ENCODE measurements at places on chromosomes 6 and 20. TPM values are rescaled to one million over a fixed set of nuclear protein-coding genes. Genes with fewer than 3 reads are reported as not detected.

DNA sequence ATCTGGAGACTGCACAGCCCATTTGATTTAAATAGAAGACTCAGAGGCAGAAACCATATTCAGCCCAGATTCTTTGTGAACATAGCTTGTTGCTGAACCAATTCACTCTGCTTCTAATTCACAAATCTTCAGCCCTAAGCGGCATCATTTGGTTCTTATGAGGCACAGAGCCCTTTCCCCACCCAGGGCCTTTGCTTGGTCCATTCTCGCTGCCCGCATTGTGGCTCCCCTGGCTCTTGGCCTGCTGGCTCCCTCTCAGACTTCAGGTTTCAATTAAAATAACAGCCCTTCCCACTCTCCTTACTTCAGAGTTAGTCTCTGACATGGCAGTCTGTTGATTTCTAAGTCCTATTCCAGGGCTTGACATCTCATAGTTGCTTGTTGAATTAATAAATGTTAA is 9.4 kb upstream of the TMEM14A start:
- DNase-seq = no peak
- no peaks in the 10 kb centered on the region for H3K4me1 ChIP-seq
- H3K27ac ChIP-seq = no peak overlapping the region
- H3K36me3 ChIP-seq = no peaks in the 10 kb centered on the region

GRCh38 chr6:157881342-157881741 is 58.3 kb downstream of the SNX9 start:
- H3K4me1 ChIP-seq = no peaks in the 10 kb centered on the region
- no peak overlapping the region for H3K27ac ChIP-seq
- no peak overlapping the region for H3K4me3 ChIP-seq

CST4 gene
- polyA plus RNA-seq = not detected

DNA sequence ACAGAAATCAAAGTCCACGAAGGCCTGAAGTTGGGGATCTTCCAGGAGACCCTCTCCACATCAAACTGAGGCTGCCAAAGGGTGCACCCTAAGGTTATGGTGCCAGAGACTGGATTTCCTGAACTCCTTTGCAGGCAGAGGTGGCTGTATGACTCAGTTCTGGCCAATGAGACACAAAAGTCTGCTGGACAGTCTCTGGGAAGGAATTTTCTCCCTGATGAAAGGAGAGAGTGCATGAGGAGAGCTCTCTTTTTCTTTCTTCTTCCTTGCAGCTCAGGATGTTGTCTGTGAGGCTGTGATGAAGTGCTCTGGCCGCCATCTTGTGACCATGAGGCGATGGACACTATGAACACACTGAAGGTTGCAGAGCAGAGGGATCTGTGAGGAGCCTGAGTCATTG is 85.2 kb downstream of the MDGA1 start:
- H3K4me1 ChIP-seq = no peaks in the 10 kb centered on the region
- no peak overlapping the region for H3K4me3 ChIP-seq
- no peak for DNase-seq

- H3K27ac ChIP-seq = no peak overlapping the region
- peaks cover 4% of the 10 kb centered on the region for H3K4me1 ChIP-seq
- H3K36me3 ChIP-seq = peaks cover 12% of the 10 kb centered on the region
- DNase-seq = no peak
- no peaks in the 10 kb centered on the region for H3K27me3 ChIP-seq
Observed at GRCh38 chr20:48729538-48729937, 98.3 kb downstream of the PREX1 start.

GSTA3 gene
- not detected for polyA plus RNA-seq

WFDC10B gene
- polyA plus RNA-seq = not detected

- no peaks in the 10 kb centered on the region for H3K36me3 ChIP-seq
- H3K27me3 ChIP-seq = no peaks in the 10 kb centered on the region
- H3K27ac ChIP-seq = no peak overlapping the region
- H3K4me3 ChIP-seq = no peak overlapping the region
Observed at GRCh38 chr20:1534526-1534925, 23.0 kb downstream of the SIRPD start.

DNA sequence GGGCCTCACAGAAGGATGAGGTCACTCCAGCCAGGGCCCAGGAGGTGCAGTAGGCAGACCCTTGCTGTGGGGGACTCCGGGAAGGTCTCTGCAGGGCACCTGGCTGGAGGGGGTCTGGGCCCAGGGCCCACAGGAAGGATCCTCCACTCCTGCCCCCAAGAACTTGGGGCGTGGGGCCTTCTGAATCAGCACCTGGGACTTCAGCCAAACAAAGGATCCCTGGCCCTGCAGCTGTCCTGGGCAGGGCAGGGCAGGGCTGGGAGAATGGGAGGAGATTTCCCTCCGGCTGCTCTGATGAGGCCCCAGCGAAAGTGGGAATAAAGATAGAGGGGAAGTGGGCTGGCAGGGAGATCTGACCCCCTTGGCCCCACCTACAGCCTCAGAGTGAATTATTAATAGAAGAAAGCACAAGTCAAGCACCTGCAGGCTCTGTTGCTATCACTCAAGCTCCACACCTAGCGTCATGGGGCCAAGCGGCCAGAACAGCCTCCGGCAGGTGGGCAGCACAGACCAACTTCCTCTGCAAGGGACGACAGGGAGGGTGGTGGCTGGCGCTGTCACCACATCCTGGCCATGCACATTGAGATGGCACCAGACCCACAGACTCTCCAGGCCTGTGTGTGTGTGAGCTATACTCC is 61.6 kb upstream of the MRPS10 start:
- no peak overlapping the region for H3K4me3 ChIP-seq
- no peaks in the 10 kb centered on the region for H3K27me3 ChIP-seq
- peaks cover 54% of the 10 kb centered on the region for H3K4me1 ChIP-seq

DNA sequence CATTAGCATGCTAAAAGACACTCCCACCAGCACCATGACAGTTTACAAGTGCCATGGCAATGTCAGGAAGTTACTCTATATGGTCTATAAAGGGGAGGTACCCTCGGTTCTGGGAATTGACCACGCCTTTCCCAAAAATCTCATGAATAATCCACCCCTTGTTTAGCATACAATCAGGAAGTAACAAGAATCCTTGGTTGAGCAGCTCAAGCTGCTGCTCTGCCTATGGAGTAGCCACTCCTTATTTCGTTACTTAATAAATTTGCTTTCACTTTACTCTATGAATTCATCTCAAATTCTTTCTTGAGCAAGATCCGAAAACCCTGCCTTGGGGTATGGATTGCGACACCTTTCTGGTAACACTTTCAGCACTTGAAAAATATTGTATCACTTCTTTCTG is 243.0 kb downstream of the BMP2 start:
- H3K4me1 ChIP-seq = no peaks in the 10 kb centered on the region
- H3K4me3 ChIP-seq = no peak overlapping the region
- H3K27me3 ChIP-seq = no peaks in the 10 kb centered on the region
- H3K27ac ChIP-seq = no peak overlapping the region
- no peaks in the 10 kb centered on the region for H3K36me3 ChIP-seq
- DNase-seq = no peak

PACRG gene
- not detected for polyA plus RNA-seq

DNA sequence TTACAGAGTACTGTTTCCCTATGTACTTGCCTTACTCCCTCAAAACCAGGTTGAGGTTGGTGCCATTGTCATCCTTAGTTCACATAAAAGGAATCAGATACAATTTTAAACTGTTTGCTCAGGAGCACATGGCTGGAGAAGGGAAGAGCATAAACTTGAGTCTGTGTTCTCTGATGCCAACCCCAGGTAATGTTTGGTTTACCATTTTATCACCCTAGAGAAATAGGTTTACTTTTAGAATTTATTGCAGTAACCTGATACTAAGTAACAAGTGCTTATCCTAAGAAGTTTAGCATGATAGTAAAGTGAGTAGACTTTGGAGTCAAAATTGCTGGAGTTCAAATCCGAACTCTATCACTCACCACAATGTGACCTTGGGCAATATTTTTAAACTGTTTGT is 86.3 kb downstream of the RFPL4B start:
- DNase-seq = no peak
- no peaks in the 10 kb centered on the region for H3K27me3 ChIP-seq
- no peak overlapping the region for H3K27ac ChIP-seq

GPRC6A gene
- polyA plus RNA-seq = not detected

- H3K27me3 ChIP-seq = no peaks in the 10 kb centered on the region
- H3K36me3 ChIP-seq = no peaks in the 10 kb centered on the region
- no peak for DNase-seq
- H3K4me1 ChIP-seq = peaks cover 42% of the 10 kb centered on the region
Observed at GRCh38 chr6:43286980-43287716, 10.9 kb upstream of the SLC22A7 start.

DNA sequence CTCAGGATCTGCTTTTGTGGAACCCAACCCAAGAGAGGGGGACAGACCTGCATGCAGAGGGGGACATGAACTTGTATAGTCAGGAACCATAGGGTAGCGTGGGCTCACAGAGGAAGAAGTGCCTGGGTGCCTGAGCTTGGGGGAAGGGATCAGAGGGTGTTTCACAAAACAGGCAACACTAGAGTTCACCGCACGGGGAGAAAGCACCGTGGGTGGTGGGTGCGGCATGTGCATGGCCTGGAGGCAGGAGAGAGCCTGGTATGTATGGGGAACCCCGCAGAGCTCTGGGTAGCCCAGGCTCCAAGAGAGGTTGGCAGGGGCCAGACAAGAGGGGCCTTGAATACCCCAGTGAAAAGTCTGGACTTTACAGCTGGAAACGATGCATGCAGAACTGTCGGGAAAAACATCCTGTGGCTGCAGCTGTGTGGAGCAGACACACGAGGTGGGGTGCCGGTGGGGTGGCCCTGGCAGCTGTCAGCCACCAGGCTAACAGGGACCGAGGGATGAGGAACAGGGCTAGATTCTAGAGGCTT is 6.7 kb upstream of the EMILIN3 start:
- DNase-seq = no peak
- H3K27me3 ChIP-seq = peaks cover 7% of the 10 kb centered on the region
- H3K4me1 ChIP-seq = no peaks in the 10 kb centered on the region
- no peak overlapping the region for H3K4me3 ChIP-seq
- no peak overlapping the region for H3K27ac ChIP-seq

CPXM1 gene
- polyA plus RNA-seq = 0.54 TPM

DYNLT2 gene
- 6.2 TPM for polyA plus RNA-seq

DNA sequence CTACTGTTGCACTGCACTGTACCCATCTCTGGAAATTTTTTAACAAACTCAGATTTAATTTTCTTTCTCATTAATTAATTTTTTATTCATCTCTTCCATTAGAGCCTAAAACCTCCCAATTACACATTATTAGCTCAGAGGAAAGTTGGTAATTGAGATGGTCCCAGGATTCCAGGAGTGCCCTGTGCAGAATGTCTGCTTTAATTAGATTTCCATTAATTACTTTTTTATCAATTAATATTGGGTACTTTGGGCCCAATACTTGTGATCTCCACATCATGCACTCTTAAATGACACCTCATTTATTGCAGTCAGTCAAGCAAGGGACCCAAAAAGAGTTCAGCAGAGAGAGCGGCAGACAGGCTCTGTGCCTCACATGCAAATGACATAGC is 232.0 kb downstream of the PTPRT start:
- DNase-seq = no peak
- no peak overlapping the region for H3K27ac ChIP-seq
- H3K27me3 ChIP-seq = no peaks in the 10 kb centered on the region
- H3K4me3 ChIP-seq = no peak overlapping the region

GSTA4 gene
- 81.0 TPM for polyA plus RNA-seq

DNA sequence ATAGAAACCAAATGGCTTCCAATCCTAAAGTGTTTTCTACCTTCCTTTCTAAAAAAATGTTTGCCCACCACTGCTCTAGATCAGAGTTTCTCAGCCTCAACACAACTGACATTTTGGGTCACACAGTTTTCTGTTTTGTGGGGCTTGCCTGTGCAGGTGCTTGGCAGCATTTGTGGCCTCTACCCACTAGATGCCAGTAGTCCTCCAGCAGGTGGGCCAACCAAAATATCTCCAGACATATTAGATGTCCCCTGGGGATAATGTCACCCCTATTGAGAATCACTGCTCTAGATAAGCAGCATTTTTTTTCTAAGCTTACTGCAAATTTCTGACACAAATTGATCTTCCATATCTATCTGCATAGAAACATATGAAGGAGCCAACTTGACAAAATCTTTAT is 26.3 kb upstream of the EPM2A start:
- DNase-seq = no peak
- no peaks in the 10 kb centered on the region for H3K4me1 ChIP-seq
- no peaks in the 10 kb centered on the region for H3K27me3 ChIP-seq
- no peak overlapping the region for H3K27ac ChIP-seq
- no peaks in the 10 kb centered on the region for H3K36me3 ChIP-seq
- H3K4me3 ChIP-seq = no peak overlapping the region

DNA sequence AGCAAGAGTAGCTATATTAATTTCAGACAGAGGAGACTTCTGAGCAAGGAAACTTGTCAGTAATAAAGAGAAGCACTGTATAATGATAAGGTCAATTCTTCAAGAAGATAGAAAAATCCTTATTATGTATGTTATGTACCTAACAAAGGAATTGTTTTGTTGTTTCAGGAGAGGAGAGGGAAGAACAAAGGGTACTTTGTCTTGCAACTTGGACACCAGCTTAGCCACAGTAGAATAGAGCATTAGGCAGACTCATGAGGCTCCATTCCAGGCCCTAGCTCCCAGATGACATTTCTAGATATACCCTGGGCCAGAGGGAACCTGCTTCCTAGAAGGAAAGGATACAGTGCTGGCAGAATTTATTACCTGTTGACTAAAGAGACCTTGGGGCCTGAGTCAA is 6.5 kb upstream of the NUS1 start:
- H3K27ac ChIP-seq = no peak overlapping the region
- no peaks in the 10 kb centered on the region for H3K36me3 ChIP-seq
- DNase-seq = no peak
- H3K27me3 ChIP-seq = no peaks in the 10 kb centered on the region
- H3K4me3 ChIP-seq = no peak overlapping the region

DNA sequence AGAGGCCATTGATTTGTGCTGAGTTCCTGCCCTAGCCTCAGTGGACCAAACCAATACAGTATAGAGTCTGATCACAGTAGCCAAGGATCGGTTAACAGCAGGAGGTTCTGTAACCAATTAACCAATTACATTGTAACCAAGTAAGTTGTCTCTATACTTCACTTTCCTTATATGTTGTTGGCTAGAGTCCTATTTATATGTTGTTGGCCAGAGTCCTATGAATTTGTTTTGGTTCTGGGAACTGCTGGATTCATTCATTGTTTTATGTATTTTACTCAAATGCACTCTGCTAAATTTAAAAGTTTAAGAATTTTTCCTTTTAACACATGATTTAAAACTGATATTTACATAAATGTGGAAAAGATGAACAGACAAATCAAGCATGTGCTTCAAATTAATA is 597.4 kb upstream of the HS3ST5 start:
- H3K27me3 ChIP-seq = no peaks in the 10 kb centered on the region
- DNase-seq = no peak
- no peaks in the 10 kb centered on the region for H3K4me1 ChIP-seq
- no peak overlapping the region for H3K27ac ChIP-seq

LINC00237 gene
- polyA plus RNA-seq = not detected

DNA sequence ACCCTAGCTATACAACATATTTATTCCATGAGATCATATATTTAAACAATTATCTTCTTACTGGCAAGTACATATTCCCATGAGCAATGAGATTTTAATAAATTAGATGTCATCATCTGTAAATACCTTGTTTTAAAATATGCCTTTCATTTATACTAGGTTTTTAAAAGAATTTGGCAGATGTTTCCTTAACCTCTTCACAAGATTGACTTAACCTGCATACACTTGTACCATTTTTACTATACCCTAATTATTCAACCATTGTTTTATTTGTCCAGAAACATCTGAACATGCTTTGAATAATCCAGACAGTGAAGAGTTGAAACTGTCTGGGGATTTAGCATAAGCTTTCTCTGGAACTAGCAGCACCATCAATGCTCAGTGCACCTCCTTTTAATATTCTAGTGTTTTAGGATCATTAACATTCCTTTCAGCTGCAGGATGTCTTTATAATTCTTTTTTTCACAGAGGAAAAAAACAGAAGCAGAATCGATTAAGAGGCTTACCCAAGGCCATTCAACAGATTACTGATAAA is 188.0 kb upstream of the TENT5A start:
- no peaks in the 10 kb centered on the region for H3K4me1 ChIP-seq
- no peak for DNase-seq
- no peaks in the 10 kb centered on the region for H3K27me3 ChIP-seq
- H3K4me3 ChIP-seq = no peak overlapping the region
